Right cardiac atrium (tissue), 5 donors: ENCODE measurements at places on chromosomes 3 and 15.
A peak's percentile ranks its signal among the peaks of the same experiment; 100 is the strongest.

GRCh38 chr3:124516333-124516732 is 213.9 kb upstream of the UMPS start:
- no peak for DNase-seq

- no peak for DNase-seq
These were observed 47.6 kb downstream of the TXNRD3 start for GRCh38 chr3:126607214-126607908.

DNA sequence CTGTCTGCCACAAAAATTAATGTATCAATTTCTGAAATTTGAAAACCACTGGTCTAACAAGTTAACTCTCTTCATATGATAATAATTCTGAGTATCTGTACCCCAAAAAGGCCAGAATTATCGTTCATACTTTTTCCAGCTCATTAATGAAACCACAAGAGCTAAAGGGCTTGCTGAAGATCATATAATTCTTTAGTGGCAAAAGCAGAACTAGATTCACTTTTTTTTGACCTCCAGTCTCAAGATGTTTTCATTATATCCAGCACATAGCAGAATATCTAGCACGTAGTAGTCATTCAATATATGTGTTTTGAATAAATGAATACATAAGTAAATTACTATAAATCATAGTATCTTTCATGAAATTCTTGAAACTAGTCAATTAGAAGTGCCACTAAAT is 246.7 kb upstream of the KCNH8 start:
- no peak for DNase-seq

DNA sequence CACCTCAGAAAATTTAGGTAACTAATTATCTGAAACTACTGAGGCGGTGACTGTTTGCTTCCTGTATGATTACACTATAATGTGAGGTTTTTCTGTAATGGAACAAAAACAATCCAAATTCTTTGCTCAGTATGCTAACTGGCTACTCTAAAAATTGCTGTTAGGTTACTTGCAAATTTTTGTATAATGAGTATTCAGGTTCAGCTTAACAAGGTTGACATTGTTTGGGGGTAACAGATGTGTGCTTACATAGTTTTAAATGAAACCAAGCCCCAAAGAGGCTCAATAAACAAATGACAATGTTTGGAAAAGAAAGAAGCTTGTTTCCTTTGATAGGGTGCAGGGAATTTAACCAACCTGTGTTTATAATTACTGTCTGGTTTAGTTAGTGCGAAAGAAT is 414.5 kb upstream of the MDFIC2 start:
- DNase-seq = no peak

DNA sequence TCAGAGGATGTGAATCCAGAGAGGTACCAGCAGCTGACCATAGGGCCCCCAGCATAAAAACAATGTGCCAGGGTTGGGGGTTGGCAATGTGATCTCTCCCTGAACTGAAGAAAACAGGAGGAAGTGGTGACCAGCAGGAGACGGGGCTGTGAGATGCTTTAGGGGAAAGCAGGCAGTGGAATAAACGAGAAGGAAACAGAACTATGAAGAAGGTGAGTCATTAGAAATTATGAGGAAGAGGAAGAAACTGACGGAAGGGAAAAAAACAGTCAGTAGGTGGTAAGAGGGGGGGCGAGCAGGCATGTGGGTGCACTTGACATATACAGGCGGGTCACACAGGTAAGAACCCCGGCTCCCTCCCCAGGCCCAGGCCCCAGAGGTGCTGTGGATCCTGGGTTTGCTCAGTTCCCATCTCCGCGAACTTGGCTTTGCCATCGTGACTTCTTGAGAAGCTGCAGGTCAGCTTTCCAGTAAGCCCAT is 42.2 kb upstream of the B3GNT5 start:
- DNase-seq = peak; percentile 20

- DNase-seq = no peak
These were observed 822.0 kb downstream of the CADM2 start for GRCh38 chr3:85780806-85781205.

DNA sequence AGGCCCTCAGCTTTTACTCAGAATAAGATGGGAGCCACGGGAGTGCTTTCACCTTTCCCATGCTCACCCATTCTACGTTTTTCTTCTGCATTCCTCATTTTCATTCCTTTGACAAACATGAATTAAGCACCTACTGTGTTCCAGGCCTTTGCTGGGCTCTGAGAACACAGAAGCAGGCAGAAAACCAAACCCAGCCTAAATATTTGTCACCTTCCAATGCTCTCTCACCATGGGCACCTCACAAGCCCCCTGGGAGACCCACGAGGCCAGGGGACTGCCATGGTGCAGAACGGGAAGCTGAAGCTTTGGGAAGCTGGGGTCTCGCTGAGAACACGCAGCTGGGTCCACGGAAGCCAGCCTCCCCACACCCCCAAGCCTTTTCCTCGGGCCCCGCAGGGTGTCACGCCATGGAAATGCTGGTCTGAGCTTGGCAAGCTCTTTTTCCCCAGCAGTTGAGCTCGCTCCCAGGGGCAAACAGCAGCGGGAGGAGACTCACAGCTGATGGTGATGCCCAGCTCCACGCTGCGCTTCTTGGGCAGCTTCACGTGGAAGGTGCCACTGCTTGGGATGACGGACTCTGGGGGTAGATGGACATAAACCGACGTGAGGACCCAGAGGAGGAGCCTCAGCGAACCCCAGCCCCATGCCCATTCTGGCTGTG is 27.7 kb downstream of the GRIP2 start:
- DNase-seq = no peak

- DNase-seq = no peak
These were observed 8.4 kb downstream of the ACSBG1 start for GRCh38 chr15:78225783-78226541.

- DNase-seq = no peak
These were observed 187.3 kb upstream of the TSC22D2 start for GRCh38 chr3:150220799-150221198.

DNA sequence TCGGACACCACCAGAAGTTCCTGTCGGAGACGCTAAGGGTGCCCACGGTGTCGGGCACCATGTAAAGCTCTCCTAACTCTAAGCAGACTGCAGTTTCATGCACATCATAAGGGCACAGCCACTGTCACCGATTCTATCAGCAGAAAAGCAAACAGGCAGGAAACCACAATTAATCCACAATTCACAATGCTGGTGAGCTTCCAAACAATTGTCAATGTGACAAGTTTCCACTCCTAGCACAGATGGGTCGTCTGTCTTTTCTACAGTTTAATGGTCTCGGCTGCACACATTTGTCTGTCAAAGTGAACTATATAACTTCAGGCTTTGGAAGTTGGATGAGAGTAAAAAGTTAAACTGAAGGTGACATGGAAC is 8.8 kb upstream of the OCA2 start:
- DNase-seq = no peak

DNA sequence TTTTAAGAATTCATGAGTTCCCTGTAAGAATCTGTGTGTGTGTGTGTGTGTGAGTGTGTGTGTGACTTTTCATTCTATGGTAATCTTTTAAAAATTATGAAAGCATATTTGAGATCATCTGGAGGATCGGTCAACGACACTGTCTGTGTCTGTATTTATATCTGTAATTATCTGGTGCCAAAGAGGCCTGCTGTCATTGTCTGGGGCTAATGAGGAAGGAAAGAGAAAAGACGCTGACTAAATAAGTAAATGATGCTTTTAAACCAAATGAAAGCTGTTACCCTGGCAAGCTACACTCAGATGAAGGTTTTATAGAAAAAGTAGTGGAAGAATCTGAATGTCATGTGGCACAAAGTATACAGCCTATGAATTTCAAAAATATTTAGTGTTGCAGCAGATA is 439.8 kb downstream of the RBMS3 start:
- DNase-seq = no peak

GRCh38 chr3:195021692-195022091 is 249.3 kb downstream of the XXYLT1 start:
- no peak for DNase-seq

GRCh38 chr3:64074060-64074459 is 50.8 kb upstream of the PSMD6 start:
- no peak for DNase-seq

DNA sequence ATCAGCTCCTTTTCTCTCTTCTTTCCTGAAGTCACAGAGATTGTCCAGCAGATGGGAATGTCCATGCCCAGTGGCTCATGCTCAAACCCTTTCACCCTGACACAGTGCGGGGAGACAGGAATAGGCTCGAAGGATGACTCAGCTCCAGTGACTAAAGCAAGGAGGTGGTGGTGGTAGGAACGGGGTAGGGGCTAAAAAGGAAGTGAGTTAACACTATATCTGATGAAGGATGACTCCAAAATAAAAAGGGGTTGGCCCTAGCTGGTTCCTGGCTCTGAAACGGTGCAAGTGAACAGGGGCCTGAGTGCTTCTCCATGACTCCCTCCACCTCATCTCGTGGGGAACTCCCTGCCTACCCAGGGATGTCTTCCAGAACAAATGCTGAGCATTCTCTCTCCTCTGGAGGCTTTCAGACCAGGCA is 167.4 kb upstream of the LPP start:
- no peak for DNase-seq

- no peak for DNase-seq
These were observed 140.9 kb downstream of the PLCL2 start for GRCh38 chr3:17025594-17026139.

DNA sequence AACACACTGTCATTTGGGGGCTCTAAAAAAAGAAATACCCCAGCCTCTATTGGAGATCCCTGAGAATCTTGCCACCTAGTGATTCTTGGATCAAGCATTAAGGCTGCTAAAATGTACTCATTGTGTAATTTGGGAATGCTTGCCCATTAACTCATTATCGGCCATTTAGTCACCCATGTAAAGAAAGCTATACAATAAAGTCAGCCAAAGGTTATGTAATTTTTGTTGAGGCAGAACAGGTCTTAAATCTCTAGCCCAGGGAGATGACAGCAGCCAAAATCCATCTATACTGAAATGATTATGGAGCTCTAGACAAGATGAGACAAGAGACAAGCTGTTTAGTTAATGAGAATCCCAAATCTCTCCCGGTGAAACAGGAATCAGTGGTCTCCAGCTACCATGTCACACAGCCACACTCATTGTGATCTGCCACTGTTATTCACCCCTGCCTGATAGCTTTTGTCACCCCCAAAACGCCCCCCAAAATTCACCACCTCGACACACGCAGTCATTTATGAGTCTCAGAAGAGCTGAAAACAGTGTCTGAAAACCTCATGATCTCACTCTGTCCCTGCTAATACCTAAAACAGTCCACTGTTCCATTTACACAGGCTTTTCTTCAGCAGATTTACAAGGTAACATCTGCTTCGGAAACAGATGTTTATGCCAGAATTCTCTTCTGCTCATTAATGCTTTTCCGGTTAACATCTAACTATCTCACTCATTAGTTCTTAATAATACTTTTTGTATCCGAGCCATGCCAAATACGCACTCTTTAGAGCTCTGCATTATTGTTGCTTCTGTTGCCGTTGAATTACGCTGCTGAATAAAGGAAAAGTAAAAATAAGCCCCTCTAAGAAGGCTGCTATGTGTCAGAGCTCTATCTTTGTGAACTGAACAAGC is 138.5 kb downstream of the RORA start:
- DNase-seq = no peak

- DNase-seq = no peak
These were observed 685 bp upstream of the FOXB1 start for GRCh38 chr15:60003243-60004008.

DNA sequence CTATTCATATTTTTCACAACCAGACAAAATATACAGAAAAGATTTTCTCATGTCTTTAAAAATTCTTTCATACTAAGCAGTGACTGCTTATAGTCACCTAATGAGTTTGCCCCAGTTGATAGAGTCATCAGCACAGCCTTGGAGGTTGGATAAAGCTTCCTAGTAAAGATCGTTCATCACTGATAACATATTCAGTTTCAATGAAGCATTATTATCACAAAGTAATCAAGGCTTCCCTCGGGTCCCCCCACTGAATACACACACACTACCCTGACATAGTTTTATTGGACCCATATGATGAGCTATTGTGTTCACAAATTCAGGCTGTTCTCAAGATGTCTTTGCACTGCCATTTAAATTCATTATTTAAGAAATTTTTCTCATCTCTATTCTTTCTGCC is 297.8 kb downstream of the KCNH8 start:
- DNase-seq = no peak

DNA sequence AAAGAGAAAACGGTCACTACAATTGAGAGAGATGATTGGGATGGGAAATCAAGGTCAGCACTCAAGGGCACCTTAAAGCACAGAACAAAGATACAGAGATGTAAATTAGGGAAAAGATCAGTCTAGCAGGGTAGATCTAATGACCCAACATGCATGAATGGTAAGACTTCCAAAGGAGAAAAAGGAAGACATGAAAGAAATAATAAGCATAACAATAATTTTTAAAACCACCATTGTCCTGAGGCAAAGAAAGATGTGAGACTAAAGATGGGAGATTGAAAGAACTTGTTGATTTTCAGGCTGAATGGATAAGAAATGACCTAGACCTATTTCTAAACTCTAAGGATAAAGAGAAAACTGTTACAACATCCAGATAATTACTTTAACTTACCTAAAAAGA is 34.8 kb upstream of the AMOTL2 start:
- no peak for DNase-seq
